ENCODE measurements at places on chromosomes 13 and 19.

- DNase-seq, result no peak
Measured at GRCh38 chr19:15144046-15144646, 36.9 kb downstream of the SYDE1 start.

- no peak for DNase-seq
Measured at GRCh38 chr13:97196340-97196739, 25.8 kb upstream of the MBNL2 start.

DNA sequence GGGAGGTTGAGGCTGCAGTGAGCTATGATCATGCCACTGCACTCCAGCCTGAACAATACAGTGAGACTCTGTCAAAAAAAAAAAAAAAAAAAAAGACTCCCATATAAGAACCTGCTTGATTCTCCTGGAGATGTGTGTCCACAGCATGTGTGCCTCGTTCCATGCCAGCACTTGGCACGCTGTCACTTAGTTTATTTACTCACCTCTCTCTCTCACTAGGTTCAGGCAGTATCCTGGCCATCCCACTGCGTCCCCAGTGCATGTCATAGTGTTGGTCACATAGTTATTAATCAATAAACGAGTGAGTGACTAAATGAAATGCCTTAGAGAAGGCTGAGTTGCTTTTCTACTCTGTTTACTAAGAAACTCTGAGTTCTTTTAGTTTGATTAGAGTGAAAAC is 79.1 kb upstream of the GPR12 start:
- DNase-seq, result no peak

DNA sequence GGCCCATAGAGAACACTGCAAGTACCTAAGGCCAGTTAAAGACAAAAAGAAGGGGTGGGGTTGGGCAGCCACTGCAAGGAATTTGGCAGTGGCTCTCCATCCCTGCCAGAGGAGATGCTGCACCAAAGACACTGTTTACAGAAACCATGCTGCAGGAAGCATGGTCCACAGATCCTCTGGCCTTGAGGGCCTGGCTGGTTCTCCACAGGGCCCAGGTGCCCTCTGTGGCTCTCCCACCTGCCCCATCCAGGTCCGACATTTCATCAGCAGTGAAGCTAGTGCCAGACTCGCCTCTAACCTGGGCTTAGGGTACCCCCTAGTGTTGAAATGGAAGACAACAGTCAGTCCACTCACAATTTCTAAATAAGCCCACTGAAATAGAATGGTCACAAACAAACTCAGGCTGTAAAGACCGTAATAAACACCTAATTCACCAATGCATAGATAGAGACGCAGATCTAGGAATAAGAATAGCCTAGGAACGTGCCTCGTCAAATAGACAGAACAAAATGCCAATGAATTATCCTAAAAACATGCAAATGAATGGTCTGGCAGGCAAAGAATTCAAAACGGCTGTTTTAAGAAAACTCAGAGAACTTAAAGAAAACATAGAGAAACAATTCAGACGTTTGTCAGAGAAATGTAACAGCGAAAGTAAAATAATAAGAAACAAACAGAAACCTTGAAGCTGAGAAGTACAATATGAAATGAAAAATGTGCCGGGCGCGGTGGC is 23.3 kb downstream of the LYPD4 start:
- peak; percentile 6 for DNase-seq

DNA sequence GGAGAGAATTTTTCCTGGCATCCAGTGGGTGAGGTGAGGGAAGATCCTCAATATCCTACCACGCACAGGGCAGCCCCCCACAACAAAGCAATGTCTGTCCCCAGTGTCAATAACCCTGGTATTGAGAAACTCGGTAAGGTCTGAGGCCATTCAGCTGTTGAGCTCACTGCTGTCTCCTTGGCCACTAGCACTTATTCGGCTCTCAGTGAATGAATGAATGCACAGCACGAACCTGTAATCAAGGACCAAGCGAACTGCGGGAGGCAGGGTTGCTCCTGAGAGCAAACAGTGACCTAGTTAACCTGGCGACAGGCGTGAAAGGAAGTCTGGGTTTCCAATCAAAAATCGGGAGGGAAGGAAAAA is 640 bp downstream of the ZSCAN5A start:
- no peak for DNase-seq

GRCh38 chr13:112704308-112705145 is 14.7 kb downstream of the ATP11A start:
- DNase-seq, result no peak

DNA sequence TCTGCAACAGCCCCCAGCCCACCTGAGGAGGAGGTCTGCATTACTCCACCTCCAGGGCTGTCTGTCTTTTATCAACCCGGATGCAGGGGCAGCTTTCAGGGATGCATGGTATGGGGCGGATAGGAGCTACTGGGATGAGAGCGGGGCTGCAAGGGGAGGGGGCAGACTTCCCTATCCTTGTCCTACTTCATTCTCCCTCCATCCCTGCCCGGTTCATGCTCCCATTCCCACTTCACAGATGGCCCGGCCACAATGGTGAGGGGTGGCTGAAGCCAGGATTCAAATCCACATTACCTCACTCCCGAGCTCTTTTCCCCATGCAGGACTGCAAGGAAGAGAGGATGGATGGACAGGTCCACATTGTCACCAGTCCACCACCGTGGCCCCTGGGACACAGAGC is 40.5 kb upstream of the VSTM2B start:
- DNase-seq, result no peak

- DNase-seq, result no peak
Measured at GRCh38 chr19:1089891-1090290, 5.3 kb downstream of the POLR2E start.

DNA sequence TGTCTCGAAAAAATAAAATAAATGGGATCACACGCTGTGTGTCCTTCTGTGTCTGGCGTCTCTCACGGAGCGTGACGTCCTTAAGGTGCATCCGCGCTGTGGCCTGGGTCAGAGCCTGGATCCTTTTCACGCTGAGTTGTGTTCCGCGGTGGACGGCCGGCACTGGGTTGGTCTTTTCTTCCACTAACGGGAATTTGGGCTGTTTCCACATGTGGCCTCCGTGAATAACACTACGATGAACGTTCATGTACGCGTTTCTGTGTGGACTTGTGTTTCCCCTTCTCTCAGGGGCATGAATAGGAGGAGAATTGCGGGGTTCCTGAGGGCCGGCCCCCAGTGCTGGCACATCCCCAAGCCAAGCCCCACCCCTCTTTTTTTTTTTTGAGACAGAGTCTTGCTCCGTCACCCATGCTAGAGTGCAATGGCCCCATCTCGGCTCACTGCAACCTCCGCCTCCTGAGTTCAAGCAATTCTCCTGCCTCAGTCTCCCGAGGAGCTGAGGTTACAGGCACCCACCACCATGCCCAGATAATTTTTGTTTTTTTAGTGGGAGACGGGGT is 6.2 kb upstream of the PTBP1 start:
- no peak for DNase-seq

DNA sequence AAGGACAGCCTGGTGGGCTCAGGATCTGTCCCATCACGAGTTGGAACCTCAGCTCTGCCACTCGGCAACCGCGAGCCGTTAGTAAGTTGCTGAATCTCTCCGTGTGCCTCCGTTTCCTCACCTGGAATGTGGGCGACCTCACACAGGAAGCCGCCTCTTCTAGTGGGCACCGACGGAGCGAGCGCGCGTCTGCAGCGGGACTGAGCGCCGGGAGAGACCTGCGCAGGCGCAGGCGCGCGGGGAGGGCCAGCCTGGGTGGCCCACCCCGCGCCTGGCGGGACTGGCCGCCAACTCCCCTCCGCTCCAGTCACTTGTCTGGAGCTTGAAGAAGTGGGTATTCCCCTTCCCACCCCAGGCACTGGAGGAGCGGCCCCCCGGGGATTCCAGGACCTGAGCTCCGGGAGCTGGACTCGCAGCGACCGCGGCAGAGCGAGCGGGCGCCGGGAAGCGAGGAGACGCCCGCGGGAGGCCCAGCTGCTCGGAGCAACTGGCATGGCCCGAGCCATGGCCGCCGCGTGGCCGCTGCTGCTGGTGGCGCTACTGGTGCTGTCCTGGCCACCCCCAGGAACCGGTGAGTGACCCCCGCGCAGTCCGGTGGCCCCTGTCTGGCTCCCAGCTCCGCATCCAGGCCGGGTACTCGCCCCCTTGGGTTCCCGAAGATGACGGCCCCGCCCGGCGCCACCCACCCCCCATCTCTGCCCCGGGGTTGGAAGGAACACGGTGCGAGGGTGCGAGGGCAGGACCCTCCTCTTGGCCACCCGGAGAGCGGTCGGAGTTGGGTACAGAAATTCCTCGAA is at the start of gene PVR:
TSS of gene PVR (plus strand) at position 306 of the 797 bp plus-strand sequence. CDS start at position 493, 187 bp downstream.
- no peak for DNase-seq
